ENCODE measurements at places on chromosomes 7 and 10.

- peaks cover 25% of the 10 kb centered on the region for H3K4me1 ChIP-seq
- H3K27ac ChIP-seq: no peak overlapping the region
- H3K4me3 ChIP-seq: no peak overlapping the region
Observed at GRCh38 chr7:143413123-143413522, 4.5 kb upstream of the EPHA1 start.

DNA sequence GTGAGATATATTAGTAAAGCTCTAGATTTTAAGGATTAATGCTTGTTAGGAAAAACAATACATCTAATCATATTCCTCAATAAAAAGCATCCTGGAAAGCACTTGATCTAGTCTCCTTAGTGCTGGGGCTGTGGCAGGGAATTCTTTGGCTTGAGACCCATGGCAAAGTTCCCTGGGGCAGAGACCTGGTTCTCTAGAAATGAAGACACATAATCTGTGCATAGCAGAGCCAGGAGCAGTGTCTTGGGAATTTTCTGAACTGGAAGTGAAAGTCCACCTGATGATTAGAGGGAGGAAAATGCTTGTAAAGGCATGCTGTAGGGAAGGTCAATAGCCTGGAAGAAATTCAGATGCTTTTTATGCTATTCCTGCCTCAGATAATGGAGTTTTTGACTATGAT, 247.4 kb downstream of the CDK14 start:
- no peaks in the 10 kb centered on the region for H3K4me1 ChIP-seq
- no peak overlapping the region for H3K4me3 ChIP-seq
- no peaks in the 10 kb centered on the region for H3K36me3 ChIP-seq
- no peak for DNase-seq

DNA sequence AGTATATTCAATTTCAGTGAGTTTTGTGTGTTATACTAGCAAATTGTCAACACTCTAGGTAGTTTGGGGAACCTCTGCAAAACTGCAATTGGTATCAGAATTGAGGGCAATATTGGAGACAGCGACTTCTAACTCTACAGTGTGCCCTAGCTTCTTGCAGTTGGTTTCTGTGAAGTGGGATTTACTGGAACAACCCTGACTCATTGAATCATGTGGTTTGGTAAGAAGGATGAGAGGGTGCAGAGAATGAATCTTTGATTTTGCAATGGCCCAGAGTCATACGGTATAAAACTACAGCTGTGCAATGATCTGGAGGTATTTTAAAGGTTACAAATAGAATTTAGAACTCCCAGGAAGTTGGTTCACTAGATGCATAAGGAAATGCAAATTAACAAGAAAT, 129.1 kb upstream of the PPP1R3A start:
- H3K27me3 ChIP-seq: no peaks in the 10 kb centered on the region
- H3K4me3 ChIP-seq: peak overlapping the region; percentile 53
- DNase-seq: no peak
- H3K4me1 ChIP-seq: peaks cover 10% of the 10 kb centered on the region

GRCh38 chr10:51251110-51251509, 176.8 kb downstream of the PRKG1 start:
- no peak overlapping the region for H3K4me3 ChIP-seq
- H3K4me1 ChIP-seq: no peaks in the 10 kb centered on the region
- no peaks in the 10 kb centered on the region for H3K36me3 ChIP-seq
- H3K27me3 ChIP-seq: no peaks in the 10 kb centered on the region
- no peak overlapping the region for H3K27ac ChIP-seq

- no peaks in the 10 kb centered on the region for H3K4me1 ChIP-seq
- H3K36me3 ChIP-seq: no peaks in the 10 kb centered on the region
- no peak overlapping the region for H3K27ac ChIP-seq
- H3K27me3 ChIP-seq: no peaks in the 10 kb centered on the region
Observed at GRCh38 chr10:71513936-71514335, 117.2 kb downstream of the CDH23 start.
